ENCODE measurements at places on chromosomes 6 and 20.

GRCh38 chr20:2210646-2211552 is 84.9 kb upstream of the TGM3 start:
- no peak for DNase-seq

DNA sequence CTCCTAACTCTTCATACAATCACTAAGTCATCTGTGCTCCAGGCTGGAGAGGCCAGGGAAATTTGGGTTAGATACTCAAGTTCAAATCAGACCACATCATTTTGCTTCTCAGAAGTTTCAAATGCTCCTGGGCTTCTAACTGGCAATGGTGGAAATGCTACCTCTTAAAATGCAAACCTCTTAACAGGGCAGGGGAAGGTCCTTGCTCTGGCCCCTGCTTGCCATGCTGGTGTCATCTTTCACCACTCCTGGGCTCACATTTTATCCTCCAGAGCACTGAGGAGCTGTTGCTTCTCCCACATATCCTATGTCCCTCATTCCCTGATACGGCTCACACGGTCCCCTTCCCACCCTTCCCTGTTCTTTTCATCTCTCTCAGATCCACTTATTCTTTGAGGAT is 41.8 kb upstream of the NT5E start:
- no peak for DNase-seq

DNA sequence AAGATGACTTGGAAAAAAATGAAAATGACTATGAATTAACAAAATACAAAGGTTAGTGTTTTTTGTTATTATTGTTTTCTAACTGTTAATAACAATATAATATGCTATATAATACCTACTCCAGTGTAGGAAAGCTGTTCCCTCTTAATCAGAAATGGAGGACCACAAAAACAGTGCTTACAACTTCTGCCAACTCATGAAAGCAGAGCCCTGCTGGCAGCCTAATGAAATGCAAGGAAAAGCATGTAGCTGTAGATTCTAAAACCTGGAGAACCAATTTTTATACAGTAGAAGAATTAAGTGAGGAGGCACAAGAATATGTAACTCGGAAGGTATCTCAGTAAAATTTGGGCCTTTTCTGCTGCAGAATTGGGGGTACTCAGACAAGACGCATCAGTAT is 29.4 kb downstream of the PHIP start:
- no peak for DNase-seq

DNA sequence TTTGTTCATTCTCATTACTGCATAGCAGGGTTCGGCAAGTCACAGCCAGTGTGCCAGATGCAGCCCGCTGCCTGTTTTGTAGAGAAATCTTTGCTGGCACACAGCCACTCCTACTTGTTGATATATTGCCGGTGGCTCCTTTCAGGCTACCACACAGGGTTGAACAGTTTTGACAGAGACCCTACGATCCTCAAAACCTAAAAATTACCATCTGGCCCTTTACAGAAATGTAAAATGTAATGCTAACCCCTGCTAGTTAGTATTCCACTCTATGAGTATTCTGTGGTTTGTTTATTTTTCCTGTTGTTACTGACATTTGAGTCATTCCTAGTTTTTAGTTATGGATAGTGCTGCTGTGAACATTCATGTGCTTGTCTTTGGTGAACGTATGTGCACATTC is 11.5 kb downstream of the DHX35 start:
- DNase-seq, result no peak

DNA sequence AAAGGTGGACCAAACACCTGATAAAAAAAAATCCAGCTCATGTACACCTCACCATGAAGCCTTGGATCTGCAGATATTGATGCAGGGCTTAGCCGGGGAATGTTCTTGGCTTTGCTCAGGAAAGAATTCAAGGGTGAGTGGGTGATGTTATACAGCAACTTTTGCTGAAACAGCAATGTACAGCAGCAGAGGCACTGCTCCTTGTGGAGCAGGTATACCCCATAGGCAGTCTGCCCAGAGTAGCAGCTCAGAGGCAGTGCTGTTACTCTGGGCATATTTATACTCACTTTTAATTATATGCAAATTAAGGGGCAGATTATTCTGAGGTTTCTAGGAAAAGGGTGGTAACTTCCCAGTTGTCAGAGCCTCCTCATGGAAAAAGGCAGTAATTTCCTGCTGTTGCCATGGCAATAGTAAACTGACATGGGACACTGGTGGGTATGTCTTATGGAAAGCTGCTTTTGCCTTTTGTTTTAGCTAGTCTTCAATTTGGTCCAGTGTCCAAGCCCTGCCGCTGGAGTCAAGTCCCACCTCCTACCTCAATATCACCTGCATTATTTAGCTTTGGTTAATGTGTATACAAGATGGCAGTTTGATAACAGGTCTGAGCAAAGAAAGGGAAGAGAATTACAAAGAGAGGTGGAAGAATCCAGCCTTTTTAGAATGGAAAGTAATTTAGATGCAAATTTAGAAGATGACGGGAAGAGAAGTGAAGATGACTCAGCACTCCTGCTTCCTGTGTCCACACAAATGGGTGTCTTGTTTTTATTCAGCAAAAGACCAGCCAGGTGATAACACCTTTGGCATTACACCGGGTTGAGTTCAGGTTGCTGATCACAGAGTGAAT is 110.1 kb upstream of the JAG1 start:
- DNase-seq, result no peak

DNA sequence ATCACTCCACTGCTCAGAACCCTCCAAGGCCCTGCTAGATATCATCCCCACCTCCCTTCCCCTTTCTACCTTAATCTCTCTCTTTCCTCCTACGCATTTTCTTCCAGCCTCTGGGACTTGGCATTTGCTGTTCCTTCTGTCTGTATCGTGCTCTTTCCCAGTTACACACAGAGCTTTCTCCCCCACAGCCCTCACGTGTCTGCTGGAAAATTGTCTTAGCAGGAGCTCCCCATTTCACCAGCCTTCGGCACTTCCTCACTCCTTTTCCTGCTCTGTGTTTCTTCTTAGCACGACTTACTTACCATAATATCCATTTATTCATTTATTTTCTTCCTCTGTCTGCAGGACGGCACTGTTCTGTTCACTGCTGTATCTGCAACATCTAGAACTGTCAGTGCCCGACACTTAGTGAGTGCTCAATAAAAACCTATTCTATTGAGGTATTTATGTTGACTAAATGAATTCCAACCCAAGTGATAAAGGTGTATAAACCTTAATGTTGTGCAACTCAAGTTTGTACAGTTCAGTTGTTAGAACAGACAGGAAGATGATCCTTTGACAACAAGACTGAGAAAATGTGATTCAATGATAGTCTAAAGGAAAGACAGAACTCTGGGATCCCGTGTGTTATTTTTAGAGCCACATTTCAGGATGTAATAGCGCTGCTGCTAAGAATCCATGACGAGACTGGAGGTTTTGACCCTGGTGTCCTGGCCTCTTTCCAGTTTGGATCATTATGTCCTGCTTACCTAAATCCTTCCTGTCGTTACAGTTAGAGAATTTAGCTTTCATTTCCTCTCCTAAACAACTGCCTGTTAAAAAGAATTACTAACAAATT is 170.1 kb upstream of the LAMP5 start:
- no peak for DNase-seq

GRCh38 chr6:52534966-52535390 is 41.9 kb downstream of the TRAM2 start:
- DNase-seq, result no peak

- no peak for DNase-seq
Observed at GRCh38 chr6:134516582-134516981, 198.7 kb upstream of the SGK1 start.

- no peak for DNase-seq
Observed at GRCh38 chr6:122710908-122711635, 68.4 kb upstream of the FABP7 start.

- no peak for DNase-seq
Observed at GRCh38 chr6:117960877-117961276, 53.8 kb downstream of the SLC35F1 start.

- DNase-seq, result peak; percentile 16
Observed at GRCh38 chr6:90190752-90191395, 105.8 kb downstream of the BACH2 start.

DNA sequence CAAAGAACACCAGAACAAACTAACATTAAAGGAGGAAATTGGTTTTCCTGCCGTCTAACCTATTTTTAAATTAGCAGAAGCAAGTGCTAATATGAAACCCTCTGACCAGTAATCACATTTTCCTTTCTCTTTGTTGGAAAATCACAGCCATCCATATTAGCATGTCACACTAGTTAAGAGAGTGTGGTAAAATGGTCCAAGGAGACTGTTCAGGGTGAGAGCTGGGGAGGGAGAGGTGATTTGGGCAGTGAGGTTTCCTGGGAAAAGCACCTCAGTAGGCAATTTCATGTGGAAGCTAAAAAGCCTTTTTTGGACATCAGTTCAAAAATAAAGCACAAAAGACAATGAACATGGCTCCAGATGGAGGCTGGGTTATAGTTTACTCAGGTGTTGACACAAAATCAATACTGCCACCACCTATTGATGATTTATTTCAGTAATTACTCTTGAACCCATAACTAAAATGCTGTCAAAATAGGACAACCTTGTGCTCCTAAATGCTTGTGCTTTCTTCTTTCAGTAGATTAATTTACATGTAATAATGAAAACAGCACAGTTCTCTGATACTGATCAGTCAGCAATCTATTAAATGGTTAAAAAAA is 333.2 kb downstream of the SAMD5 start:
- DNase-seq, result no peak

- no peak for DNase-seq
Observed at GRCh38 chr6:138590796-138591709, 91.8 kb upstream of the NHSL1 start.

GRCh38 chr6:15391500-15391899 is 145.6 kb downstream of the JARID2 start:
- DNase-seq, result no peak

DNA sequence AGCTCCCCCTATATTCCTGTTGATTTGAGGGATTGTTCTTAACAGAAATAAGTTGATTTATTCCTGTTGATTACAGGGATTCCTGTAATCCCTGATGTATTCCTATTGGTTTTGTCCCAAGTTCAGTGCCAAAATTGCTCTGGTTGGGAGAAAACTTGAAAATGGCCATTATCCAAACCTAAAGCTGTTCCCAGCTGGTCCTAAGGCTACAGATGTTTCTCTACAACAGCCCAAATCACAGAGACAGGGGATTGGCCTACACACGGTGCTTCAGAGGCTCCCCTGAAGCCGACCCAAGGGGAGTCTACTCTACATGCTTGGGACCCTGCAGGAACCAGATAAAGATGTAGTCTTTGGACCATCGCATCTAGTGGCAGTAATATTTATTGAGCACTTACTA is 99.0 kb upstream of the AKAP12 start:
- DNase-seq, result no peak

DNA sequence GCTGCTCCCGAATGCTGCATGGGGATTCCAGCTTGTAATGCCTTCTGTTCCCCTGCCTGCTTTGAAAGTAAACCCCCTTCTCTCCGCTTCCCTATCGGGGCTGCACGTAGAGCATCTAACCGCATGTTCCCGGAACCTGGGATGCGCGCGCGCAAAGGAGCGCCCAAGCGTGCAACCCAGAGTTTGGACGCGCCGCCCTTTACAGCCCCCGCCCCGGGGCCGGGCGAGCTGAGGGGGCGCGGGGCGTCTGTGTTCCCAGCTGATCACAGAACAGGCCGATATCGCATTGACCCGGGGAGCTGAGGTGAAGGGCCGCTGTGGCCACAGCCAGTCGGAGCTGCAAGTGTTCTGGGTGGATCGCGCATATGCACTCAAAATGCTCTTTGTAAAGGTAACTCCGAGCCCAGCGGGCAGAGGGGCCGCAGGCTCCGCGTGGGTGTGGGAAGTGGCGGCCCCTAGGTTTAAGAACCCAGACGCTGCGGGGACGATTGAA is 1.4 kb downstream of the LAMP5 start:
- DNase-seq, result no peak

DNA sequence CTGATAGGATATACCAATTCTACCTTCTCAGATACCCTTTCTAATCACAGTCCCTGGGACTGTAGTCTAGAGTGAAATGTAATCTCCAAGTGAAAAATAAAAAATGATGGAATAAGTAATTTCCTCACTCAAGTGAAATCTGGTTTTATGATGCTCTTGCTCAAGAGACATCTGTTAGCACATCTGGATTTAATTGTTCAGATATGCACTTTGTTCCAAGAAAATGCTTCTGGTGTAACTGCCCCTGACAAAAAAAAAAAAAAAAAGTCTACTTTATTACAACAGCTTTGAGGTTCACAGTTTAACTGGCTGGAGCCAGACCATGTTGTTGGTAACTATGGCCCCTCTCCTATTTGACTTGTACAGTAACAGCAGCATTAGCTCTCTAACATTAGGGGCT is 251.8 kb downstream of the BTBD9 start:
- DNase-seq, result no peak

DNA sequence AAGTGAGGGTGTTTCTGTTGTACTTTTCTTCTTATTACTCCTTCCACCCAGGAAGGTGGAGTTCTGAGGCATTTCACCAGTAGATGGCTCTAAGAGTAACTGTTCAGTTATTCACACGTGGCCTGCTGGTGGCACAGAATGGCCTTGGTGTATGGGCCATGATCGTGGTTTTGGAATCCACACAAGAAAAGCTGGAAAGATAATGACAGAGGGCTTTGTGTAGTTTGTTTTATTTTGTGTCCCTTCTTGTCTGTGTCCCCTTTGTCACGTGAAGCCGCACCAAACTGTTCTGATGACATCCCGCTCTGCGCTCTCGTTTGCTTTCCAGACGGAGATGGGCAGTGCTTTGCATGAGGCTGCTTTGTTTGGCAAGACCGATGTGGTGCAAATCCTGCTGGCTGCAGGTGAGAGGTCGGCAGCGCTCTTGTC is 93.4 kb downstream of the ANKS1A start:
- DNase-seq, result no peak

DNA sequence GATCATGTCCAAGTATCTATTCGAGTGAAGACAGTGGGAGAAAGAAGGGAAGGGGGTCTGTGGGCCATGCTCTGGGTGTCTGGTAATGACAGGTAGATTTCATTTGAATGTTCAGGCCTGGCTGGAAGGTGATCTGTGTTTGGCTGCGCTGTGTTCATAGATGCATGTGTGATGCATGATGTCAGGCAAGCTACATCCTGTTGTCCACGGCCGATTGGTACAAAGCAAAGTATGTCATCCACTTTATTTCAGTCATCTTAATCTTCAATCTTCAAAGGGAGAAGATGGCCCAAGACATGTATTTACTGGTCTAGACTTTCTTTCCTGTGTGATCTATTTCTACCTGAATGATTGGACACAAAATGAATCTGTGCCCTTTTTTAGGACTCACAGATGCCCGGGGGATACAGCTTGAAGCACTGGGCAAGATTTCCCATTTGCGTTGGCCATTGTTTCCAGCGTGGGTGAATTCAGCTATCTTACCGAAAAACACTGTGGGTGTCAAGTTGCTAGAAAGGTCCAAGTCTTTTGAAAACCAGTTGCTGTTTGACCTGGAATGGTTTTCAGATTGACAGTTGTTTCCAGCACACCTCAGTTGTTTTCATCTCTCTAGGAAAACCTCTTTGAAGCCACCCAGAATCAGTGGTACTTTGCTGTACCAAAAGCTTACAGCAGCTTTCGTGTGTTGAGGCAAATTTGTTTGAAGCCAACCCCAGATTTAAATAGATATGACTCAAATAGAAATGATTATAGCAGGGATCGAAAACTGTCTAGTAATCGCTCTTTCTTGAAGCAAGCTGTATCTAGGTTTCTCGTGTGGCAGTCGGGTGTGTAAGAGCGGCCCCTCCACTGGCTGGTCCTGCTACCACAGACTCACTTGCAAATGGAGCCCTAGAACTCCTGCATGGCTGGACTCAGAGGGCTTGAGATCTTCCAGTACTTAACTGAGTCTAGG is 27.2 kb downstream of the DUSP22 start:
- no peak for DNase-seq
